ENCODE measurements at places on chromosomes 16 and 17. TPM values are rescaled to one million over a fixed set of nuclear protein-coding genes. Genes with fewer than 3 reads are reported as not detected.

The CES5A gene
- total RNA-seq: not detected

DNA sequence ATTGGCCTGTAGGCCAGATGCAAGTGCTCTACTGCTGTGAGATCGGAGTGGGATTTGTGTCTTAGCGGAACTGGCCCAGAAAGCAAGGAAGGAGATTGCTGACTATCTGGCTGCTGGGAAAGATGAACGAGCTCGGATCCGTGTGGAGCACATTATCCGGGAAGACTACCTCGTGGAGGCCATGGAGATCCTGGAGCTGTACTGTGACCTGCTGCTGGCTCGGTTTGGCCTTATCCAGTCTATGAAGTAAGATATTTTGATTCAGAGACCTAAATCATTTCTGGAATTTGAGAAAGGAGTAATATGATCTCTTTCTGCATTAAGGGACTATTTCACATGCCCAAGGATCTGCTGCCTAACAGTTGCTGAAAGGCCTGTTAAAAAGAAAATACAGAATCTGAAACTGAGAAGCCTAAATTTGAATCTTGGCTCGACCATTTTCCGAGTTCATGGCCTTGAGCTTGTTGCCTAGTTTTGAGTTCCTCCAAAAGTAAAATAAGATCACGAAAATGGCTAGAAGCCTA lies 21.1 kb downstream of the IST1 start:
- no peak for DNase-seq

DNA sequence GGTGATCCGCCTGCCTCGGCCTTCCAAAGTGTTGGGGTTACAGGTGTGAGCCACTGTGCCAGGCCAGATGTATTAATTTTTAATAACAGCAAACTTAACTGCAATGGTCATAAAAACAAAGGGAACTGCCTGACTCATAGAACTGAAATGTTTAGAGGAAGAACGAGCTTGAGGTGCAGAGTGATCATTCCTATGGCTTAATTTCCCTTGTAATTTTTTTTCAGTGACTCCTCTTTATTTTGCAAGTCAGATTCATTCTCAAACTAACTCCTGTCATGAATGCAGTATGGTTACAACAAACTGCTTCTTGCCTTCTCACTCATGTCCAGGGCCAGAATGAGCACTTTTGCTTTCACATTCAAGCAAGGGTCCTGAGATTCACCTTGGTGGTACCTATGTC lies 231.3 kb downstream of the HAPSTR1 start:
- DNase-seq: no peak

DNA sequence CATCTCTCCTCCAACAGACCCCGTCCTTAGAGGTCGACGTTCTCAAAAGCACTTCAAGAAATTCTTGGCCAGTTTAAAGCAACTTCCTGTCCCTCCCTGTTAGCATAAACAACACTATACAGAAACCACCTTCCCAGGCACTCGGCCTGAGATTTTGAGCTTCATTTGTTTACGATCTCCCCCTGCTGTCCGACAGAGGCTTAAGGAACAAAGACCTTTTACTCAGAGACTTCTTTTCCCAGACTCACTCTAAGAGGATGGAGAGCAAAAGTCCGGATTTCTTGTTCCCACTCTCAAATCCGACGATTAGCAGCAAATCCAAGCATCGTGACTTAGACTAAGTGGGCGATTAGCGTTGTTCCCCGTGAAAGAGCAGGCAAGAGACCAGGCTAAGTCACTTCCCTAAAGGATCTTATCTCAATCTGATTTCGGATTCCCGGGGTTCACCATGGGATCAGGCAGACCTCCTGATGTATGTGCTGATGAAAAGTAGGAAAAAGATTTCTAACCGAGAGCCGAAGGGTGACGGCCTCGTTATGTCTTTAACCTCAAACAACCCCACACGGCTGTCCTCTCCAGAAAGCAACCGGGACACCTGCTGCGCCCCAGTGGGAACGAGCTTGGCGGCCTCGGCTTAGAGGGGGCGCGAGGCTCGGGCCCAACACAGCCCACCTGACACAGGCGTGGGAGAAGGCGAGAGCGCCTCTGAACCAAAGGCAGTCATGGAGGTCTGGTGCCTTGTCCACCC lies 598 bp downstream of the INPP5K start:
- DNase-seq: no peak

- no peak for DNase-seq
These were observed 279.8 kb upstream of the GOT2 start for GRCh38 chr16:59013930-59014329.
